ENCODE measurements at places on chromosomes 4 and X. TPM values are rescaled to one million over a fixed set of nuclear protein-coding genes. Genes with fewer than 3 reads are reported as not detected.
A peak's percentile ranks its signal among the peaks of the same experiment; 100 is the strongest.

- no peak for DNase-seq
These were observed 36.4 kb upstream of the LCORL start for GRCh38 chr4:18057821-18058533.

DNA sequence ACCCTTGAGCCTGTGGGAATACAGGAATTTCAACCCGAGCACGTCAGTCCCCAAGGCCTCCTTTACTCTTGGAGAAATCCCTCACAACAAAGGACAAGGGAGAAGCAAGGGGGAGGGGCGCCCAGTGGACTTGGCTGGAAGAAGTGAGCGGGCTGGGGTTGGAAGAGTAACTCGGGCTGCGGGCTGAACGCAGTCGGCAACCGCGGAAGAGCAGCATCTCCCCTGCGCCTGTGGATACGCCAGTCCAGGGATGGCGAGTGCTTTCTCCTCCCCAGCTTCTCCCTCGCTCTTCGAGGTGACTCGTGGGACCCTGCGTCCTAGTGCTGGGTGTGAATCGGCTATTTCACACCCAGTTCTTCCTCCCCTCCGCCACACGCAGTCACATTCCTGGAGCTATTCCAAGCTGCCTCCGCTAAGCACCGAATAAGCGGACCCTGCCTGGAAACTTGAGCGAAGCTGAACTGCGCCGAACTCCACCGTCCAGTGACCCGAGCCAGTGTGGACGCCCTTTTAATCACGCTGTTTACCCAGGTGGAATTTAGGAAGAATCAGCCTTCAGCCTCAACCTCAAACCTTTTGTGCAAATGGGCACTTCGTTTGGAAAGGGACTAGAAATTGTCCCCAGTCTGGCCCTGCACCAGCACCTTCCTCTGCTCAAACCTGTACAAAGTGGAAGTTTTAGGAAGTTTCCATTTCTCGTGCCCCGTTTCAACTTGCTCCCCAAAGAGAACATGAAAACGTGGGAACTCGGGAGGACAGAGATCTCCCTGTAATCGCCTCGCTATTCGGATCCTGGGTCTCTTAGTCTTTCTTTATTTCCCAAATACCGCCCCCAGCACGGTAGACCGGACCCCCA, 64.3 kb upstream of the WDR17 start:
- peak; percentile 16 for DNase-seq

DNA sequence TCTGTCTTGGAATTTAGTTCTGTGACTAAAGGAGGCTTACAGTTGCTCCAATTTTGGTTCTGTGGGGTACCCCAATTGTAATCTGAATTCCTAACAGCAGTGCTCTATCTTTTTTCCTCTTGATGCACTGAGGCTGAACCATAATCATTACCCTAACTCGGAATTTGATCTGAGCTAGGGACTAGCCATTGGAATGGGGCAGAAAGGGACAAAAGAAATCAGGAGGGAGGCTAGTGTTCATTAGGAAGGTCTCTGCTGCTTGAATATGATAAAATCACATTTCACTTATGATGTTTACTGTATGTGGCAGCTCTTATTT, 2.7 kb downstream of the KLF3 start:
- DNase-seq = no peak

- DNase-seq = no peak
These were observed 91.9 kb upstream of the PPP1R2C start for GRCh38 chrX:42869659-42870476.

GRCh38 chr4:84952776-84953175, 13.7 kb downstream of the WDFY3 start:
- no peak for DNase-seq

DNA sequence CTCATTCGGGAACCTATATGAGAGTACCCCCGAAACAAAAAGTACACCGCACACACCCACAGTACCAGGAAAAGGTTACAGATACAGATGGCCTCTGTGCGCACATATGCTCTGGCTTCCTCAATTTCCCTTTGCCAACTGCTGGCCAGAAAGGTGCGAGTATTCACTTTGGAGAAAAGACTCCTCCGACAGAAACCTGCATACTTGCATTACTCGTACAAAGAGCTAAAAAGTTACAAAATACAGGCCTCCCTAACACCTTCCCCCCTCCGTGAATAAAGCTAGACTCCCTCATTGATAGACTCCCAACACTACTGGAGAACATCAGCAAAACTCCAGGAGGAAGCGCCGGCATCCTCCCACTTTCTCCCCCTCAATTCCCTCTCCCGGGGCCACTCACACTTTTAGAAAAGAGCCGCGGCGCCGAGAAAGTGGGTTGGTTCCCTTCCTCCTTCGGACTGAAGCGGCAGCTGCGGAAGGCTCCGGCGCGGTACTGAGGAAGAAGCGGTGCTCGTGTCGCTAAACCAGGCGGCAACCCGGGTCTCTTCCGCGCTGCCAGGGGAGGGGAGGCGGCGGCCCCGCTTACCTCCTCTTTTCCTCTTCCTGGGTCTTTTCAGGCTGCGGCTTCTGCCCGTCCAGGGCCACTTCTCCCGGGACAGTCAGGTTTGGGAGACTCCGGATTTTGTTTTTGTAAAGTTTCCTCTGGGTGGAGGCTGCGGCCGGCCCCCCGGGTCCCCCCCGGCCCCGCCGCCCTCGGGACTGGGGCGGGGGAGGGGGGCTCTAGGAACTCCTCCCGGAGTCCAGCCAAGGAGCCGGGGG, 1.1 kb downstream of the FBXW7 start:
- DNase-seq = peak; percentile 33

DNA sequence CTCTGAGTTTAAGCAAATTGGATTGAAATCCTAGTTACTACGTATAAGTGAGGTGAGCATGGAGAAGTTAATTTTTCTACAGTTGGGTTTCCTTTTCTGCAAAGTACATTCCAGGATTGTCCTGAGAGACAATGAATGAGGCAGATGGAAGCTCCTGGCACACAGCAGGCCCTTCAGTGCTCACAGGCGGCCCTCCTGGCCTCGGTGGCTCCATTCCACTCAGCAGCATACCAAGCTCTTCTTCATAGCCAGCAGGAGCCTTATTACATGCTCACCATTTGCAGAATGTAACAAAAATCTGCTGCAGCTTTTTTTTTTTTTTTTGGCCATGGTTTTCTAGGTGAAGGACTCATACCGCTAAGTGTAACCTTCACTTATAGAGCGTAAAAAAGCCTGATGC, 113.2 kb upstream of the FAM9B start:
- DNase-seq = no peak

The IGBP1 gene
- 61.9 TPM for total RNA-seq
